ENCODE measurements at places on chromosomes 4 and X. TPM values are rescaled to one million over a fixed set of nuclear protein-coding genes. Genes with fewer than 3 reads are reported as not detected.

MSL3 gene
- total RNA-seq, result 54.2 TPM

IL13RA1 gene
- 61.9 TPM for total RNA-seq

LGI2 gene
- not detected for total RNA-seq

CLNK gene
- total RNA-seq, result not detected

GATA1 gene
- not detected for total RNA-seq

CT45A2 gene
- total RNA-seq, result not detected

ODAPH gene
- not detected for total RNA-seq

PLP1 gene
- not detected for total RNA-seq

CSAG3 gene
- not detected for total RNA-seq

PCDH7 gene
- 21.0 TPM for total RNA-seq

ENPP6 gene
- not detected for total RNA-seq

SEC31A gene
- 301 TPM for total RNA-seq

ANXA10 gene
- total RNA-seq, result not detected

MAGED4B gene
- total RNA-seq, result 23.0 TPM

TEX13D gene
- total RNA-seq, result not detected

MAGEC3 gene
- not detected for total RNA-seq
